ENCODE measurements at places on chromosomes 13 and 19.

DNA sequence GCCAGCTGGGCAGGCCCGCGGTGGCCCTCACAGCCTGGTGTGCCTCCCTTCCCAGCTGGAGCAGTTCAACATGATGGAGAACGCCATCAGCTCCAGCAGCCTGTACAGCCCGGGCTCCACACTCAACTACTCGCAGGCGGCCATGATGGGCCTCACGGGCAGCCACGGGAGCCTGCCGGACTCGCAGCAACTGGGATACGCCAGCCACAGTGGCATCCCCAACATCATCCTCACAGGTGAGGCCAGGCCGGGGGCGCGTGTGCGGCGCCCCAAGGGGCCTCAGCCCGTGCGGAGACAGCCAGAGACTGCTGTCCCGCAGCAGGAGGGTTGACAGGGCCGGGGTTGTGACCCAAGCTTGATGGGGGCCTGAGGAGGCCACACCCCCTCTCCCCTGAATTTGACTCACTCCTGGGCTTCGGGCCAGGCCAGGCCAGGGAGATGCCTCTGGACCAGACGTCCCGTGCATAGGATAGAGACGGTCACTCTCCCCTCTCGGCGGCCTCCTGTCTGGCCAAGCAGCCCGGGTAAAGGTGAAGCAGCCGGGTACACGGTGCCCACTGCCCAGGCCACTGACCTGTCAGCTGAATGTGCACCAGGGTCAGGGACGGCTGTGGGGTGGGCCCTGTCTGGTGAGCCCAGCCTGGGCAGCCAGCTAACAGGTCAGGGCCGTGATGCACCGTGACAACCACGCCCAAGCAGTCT is 15.4 kb downstream of the COMP start:
- no peak for DNase-seq

DNA sequence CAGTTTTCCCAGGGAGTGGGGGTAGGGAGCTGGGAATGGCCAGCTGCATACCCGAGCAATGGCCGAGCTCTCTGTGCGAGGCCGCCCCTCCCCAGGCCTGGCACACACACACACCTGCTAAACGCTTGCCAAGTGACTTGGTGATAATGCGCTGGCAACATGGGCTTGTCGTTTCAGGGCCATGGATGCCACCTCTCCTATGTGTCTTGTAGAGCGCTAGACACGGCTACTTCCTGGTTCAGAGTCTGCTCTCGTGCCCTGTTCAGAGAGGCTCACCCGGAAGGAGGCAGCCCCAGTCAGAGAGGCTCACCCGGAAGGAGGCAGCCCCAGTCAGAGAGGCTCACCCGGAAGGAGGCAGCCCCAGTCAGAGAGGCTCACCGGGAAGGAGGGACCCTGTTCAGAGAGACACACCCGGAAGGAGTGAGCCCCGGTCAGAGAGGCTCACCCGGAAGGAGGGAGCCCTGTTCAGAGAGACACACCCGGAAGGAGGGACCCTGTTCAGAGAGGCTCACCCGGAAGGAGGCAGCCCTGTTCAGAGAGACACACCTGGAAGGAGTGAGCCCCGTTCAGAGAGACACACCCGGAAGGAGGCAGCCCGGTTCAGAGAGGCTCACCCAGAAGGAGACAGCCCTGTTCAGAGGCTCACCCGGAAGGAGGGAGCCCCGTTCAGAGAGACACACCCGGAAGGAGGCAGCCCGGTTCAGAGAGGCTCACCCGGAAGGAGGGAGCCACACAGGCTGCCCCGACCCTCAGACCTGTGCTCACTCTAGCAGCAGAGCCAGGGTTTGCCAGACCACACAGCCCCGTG is 4.2 kb downstream of the ADPRHL1 start:
- DNase-seq: no peak

- DNase-seq: no peak
Observed at GRCh38 chr13:71619096-71619495, 247.9 kb downstream of the DACH1 start.

DNA sequence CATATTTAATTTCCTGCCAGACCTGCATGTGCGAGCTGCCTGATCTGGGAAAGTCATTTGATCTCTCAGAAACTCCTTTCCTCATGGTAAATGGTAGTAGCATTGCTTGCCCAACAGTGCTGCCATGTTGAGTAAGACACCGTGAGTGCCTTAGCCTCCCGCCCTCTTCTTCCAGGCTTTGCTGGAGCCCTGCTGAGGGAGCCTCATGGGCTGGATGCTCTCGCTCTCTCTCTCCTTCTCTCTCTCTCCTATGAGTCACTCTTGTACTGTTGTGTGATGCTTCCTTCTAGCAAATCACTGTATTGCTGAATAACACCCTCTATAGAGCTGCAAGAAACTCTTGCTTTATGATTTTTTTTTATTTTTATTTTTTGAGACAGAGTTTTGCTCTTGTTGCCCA is 365.5 kb downstream of the UQCRFS1 start:
- no peak for DNase-seq

DNA sequence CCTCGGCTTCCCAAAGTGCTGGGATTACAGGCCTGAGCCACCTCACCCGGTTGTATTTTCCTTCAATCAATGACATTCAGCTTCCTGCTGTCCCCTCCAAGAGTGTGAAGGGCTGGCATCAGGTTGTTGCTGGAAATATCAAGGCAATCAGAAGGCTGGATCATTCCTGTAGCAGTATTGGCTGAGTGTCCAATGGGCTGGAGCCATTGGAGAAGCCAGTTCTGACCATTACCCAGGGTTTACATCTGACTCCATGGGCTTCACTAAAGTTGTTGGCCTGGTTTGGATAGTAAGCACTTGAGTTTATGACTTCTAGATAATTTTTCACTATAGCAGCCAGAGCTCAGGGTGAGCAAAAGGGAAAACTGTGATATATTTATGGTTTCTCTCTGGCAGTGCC is 137.0 kb downstream of the DLEU7 start:
- no peak for DNase-seq

GRCh38 chr13:56412856-56413255 is 727.9 kb upstream of the PRR20A start:
- DNase-seq: no peak

- DNase-seq: no peak
Observed at GRCh38 chr13:25280396-25280795, 6.9 kb downstream of the MTMR6 start.

Measured in common myeloid progenitor, CD34-positive (primary cell).